ENCODE measurements at places on chromosomes 1 and 21.

DNA sequence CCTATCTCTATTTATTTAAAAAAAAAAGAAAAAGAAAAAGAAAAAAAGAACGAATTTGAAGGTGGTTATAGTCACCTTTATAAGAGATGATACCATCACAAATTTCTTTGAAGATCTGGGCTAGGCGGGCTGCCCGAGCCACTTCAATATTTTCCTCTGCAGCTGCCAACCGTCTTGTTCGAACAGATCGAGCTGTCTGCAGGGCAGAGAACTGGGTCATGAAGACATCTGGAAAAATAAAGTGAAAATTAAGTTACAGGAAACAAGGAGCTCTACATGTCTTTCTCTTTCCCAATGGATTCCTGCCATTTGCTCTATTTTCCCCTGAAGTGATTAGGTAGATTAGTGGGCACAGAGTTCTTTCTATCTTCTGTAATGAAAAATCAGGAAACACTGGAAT, 31.9 kb downstream of the RUSC1 start:
- no peak for DNase-seq

GRCh38 chr1:173193639-173194038, 13.5 kb downstream of the TNFSF4 start:
- DNase-seq = no peak

DNA sequence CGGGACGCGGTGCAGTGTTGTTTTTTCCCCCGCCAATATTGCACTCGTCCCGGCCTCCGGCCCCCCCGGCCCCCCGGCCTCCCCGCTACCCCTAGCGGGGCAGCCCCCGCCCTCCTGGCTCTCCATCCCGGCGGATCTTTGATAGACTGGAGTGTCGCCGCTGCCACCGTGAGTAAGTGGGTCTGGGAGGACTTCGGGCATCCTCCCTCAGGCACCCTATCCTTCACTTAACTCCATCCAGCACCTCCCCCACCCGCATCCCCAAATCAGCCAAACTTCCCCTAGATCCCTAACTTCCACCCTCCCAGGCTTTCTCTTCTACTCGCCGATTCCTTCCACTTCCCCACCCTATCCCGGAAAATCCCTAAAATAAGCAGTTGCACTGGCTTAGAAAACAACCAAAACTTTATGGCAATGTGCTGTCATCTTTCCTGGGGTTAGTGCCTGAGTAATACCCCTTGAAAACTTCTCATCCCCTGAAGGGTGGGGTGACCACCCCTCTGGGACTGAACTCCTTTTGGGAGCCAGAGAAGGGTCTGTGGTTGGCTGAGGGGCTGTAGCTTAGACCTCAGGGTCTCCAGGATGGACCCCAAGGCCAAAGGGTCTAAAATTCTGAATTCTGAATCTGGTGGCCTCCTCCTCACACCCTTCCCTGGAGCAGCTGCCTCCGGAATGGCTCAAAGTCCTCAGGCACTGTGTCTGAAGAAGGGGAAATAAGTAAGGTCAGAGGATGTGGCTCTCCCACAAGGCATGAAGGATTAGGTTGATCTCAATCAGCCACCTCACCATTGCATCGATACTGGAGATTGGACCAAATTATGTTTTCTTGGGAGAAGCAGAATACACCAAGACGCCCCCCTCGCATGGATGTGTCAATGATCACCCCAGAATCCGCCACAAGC, 12.2 kb downstream of the THBS3 start:
- no peak for DNase-seq

DNA sequence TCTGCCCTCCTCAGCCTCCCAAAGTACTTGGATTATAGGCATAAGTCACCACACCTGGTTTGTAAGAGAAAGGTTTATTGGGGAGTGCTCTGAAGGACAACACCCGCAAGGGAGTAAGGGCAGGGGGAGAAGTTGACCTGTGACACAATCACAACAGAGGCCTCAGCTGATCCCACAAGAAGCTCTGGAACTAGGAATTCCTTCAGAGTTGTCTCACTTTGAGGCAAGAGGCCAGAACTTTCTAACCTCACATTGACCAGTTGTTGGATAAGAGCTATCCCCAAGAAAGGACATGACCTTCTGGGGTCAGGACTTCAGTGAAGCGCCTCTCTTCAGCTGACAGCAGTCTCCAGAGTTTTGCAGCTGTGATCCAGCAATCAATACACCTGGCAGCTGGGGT, 27.4 kb upstream of the RC3H1 start:
- no peak for DNase-seq

DNA sequence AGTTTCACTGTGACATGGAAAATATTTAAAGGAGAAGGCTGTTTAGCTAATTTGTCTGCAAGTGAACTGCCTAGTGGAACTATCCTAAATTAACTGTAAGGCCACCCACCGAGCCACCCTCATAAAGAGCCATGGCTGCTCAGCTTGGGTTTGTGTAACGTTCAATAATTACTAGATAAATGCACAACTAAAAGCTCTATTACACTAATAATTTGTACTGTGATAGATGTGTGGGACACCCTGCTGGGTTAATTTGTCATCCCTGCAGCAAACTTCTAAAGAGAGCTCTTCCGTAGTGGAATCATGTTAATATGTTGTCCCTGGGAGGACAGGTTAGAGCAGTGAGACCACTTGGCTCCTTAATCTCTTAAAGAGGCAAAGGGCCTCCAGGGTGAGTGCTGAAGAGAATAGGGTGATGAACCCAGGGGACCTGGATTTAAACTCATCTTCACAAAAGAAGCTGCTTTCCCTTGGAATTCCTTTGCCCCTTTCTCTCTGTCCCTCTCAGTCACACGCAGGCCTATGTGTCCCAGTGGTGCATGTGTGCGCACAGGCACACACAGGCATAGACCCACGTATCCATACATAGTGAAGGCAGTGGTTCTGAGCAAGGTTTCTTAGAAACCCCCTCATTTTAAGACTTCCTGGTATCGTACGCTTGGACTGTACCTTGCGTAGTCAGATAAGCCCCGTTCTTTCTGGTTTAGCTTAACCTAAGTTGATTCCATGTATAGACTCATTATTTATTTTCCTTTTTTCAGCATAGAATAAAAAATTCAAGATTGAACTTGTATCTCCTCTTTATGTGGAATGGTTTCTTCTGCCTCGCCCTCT, 310.3 kb downstream of the NFIA start:
- DNase-seq = no peak

GRCh38 chr1:174191349-174191862, 32.1 kb downstream of the RABGAP1L start:
- no peak for DNase-seq
